Activated gamma-delta T cell treated with anti-CD3 and anti-CD28 coated beads, Interleukin-2, amount 50 U/mL, for 16 hours (primary cell): ENCODE measurements at places on chromosomes 2 and 18.

GRCh38 chr2:98910349-98911125 is 25.5 kb downstream of the CRACDL start:
- DNase-seq: no peak

- no peak for DNase-seq
Observed at GRCh38 chr2:64632835-64633819, 20.6 kb downstream of the SERTAD2 start.

GRCh38 chr2:120498121-120498520 is 152.2 kb downstream of the INHBB start:
- DNase-seq: no peak

- DNase-seq: no peak
Observed at GRCh38 chr18:5600378-5601071, 56.7 kb upstream of the EPB41L3 start.

DNA sequence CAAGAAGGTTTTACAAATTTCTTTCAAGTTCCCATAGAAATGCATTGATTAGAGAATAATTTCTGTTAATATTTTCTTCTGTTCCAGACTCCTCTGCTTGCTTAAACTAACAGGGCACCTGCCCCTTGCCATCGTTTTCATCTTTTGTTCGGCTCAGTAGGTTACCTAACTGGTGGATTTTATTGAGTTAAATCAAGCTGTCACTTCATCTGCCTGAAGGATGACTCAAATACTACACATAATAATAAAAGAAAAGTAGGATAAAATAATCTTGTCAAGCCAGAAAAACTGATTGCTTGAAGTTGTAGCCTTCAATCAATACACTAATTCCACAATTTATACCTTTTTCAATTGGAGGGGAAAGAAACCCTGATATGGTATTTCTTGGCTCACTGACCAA is 234.0 kb downstream of the NR4A2 start:
- DNase-seq: no peak

DNA sequence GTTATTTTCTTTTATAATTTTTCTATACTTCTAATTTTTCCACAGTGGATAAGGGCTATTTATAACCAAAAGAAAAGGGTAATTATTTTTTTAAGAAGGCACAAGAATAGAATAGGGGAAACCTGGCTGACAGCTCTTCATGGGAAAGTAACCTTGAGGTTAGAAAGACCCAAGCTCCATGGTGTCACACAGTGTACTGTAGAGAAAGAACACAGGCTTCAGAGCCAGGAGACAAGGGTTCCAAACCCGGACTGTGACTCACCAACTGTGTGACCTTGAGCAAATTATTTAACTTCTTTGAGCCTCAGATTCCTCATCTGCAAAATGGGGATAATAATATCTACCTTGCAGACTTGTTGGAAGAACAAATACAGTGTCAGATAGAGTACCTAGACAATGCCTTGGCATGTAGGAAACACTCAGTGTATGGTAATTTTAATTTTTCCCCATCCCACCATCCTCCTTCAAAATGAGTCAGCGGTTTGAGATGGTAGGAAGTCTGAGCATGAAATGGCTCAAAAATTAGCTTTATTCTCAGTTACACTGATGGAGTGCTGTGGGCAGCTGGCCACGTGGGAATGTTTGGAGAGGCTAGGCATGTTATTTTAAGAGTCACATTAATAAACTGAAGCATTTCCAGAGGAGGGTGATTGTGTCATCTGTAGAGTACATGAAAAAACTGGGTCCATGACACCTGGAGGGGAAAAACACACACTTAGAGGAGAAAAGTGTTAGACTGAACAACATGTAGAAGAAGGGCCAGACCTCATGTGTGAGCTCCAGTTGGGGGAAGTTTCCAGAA is 36.7 kb downstream of the TMEM37 start:
- DNase-seq: no peak
